ENCODE measurements at places on chromosomes 5 and 9. TPM values are rescaled to one million over a fixed set of nuclear protein-coding genes. Genes with fewer than 3 reads are reported as not detected.

The ACSL6 gene
- total RNA-seq, result not detected

The AQP7 gene
- total RNA-seq, result 0.09 TPM

The C5orf52 gene
- not detected for total RNA-seq

The PCDHA1 gene
- 0.09 TPM for total RNA-seq

The GARNL3 gene
- total RNA-seq, result 2.5 TPM

The CCL21 gene
- not detected for total RNA-seq

The EIF4E1B gene
- not detected for total RNA-seq

The CSNK1A1 gene
- 187 TPM for total RNA-seq

The THBS4 gene
- 1.5 TPM for total RNA-seq

The ADAMTSL1 gene
- total RNA-seq, result 179 TPM

The SH3GL2 gene
- total RNA-seq, result 0.18 TPM

The MUSK gene
- not detected for total RNA-seq

The DOCK2 gene
- 4.6 TPM for total RNA-seq

The EPB41L4B gene
- total RNA-seq, result 1.8 TPM

GRCh38 chr9:132141948-132142594, 19.8 kb upstream of the NTNG2 start:
- DNase-seq, result no peak

DNA sequence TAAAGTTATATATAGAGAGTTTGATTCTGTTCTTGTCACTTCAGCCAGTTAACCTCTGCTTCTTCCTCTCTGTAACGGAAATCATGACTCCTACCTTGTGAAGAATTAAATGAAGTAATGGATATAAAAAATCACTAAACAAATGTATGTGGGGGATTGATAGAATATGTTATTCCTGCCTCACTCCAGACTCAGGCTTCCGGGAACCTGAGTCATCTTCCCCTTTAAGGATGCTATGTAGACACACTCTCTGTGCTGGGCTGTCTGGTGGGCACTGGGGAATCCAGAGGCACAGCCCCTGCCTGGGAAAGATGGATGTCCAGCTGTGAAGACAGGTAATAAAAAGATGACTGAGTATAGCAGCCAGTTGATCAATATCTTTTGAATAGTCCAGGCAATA, 77.4 kb downstream of the ZNF618 start:
- peak; percentile 36 for DNase-seq

GRCh38 chr5:138900281-138900965, 25.3 kb upstream of the LRRTM2 start:
- DNase-seq, result peak; percentile 19

DNA sequence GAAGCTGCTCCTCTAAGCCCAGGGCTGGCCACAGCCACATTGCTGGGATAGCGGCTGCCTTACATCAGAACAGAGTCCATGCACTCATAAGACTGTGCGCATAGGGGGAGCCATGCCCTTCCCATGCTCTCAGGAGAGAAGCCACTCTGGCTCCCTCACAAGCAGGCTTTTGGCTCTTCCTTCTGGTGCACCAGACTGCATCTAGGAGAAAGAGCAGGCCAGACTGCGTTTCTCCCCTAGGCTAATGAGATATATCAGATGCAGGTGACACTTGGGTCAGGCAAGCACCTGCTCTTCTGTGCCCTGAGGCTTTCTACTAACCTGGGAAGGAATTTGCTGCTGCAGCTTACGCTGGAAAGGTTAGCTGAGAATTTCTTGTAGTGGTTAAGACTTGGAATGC, 43.2 kb upstream of the BRINP1 start:
- no peak for DNase-seq

DNA sequence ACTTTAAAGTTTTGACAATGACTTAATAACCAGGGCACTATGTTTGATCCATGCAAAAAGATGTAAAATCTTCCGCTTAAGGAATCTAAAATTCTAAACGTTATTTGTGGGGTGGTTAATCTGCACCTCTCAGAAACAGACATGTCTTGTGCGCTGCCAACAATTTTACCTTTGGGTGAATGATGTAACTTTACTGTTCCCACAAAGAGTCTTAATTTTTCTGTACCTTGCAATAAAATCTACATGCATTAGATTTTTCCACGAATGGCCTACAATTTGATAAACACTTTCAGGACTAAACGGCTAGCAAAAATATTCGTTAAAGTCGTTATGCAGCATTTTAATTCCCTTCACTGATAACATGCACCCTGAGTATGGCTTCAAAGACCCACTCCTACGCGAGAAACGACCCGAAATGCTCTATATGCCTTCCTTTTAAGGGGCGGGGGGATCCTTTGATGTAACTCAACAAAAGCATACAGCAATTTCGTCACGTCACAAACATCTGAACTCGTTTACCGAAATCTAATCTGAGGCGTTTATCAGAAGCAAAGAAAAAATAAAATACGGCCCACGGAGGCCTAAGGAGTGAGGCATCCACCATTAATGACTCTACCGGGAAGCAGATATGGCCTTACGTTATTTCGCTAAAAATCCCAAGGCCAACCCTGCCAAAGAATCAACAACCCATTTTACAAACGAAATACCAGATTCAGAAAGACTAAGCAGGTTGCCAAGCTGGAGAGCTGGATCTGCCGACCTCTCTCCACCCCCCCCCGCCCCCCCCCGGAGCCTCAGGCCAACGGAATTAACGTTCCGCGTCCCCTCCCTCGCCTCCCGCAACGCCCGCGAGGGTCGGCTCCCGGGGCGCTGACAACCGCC, 621 bp downstream of the AK6 start:
- DNase-seq, result peak; percentile 61

- DNase-seq, result no peak
Observed at GRCh38 chr5:118919016-118919415, 69.3 kb downstream of the DTWD2 start.

DNA sequence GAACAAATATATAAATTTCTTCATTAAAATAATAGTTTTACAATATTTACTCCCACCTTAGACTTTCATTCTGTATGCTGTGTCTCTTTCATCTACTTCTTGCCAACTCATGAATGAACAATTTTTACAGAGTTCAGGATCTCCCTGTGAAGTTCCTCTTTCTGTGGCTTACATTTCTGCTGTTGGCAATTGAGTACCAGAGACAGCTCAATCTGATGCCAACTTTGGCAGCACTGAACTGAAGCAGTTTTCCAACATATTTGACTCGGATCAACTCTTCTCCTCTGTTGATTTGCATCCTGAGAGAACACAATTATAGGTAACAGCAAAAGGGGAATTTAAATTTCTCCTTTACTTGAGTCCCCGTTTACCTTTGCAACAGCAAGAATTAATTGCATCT, 1262.2 kb downstream of the EFNA5 start:
- no peak for DNase-seq

GRCh38 chr9:79807971-79808370, 236.2 kb downstream of the TLE4 start:
- DNase-seq, result peak; percentile 12

DNA sequence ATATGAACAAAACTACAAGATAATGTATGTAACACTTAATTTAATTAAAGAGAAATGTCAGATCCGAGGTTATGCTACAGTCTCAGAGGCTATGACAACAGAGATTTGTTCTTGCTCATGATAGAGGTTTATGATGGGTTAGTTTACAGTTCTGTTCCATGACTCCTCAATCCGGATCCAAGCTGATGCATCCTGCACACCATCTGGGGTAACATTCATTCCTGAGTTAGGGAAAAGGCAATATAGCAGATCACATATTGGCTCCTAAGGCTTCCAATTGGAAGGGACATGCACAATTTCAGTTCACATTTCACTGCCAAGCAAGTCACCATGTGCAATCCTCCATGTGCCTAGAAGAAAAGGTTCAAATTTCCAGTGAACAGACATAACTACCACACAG, 40.4 kb downstream of the ABLIM3 start:
- no peak for DNase-seq

- peak; percentile 2 for DNase-seq
Observed at GRCh38 chr5:114243281-114243971, 118.4 kb upstream of the KCNN2 start.

DNA sequence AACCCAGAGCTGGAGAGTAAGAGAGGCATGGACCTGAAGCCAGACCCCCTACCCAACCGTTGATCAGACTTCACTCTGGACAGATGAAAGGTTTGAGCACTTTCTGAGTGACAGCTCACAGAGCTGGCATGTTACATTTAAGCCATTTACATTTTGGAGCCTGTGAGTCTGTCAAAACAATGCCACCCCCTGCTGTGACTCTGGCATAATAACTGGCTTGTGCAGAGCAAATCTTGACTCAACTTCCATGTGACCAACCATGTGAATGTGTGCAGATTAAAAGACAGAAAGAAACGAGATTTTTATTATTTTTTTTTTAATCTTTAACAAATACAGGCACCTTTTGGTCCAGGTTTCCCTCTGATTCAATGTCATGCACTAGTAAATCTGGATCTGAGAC, 48.5 kb downstream of the MFAP3 start:
- DNase-seq, result peak; percentile 3

- DNase-seq, result no peak
Observed at GRCh38 chr9:77472646-77473045, 175.5 kb downstream of the GNA14 start.

DNA sequence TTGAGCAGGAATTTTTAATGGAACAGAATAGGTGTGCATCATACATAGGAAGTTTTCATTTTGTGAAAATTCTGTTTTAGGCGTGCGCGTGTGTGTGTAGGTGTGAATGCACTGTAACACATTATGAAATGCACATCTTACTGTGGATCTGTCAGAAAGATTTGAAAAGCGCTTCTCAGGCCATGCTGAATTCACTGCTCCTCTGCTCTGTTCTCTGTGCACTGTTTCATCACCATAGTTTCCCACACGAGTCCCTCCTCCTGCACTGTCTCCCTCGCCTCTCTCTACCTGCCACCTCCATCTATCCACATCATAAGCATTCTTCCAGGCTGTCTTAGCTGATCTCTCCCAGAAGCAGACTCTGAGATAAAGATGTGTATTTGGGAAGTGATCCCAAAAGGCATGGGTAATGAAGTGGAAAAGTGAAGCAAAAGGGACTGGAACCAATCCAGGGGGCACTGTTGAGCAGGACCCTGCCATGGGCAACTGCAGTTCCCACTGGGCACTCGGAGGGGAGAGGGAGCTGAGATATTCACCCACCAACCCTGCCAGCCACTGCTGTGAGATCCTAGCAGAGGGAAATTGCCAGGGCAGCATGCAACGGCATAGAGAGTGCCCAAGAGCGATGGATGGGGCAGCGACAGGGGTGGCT, 65.9 kb downstream of the GABBR2 start:
- peak; percentile 16 for DNase-seq

- no peak for DNase-seq
Observed at GRCh38 chr5:160427607-160428006, 6.0 kb downstream of the PTTG1 start.

DNA sequence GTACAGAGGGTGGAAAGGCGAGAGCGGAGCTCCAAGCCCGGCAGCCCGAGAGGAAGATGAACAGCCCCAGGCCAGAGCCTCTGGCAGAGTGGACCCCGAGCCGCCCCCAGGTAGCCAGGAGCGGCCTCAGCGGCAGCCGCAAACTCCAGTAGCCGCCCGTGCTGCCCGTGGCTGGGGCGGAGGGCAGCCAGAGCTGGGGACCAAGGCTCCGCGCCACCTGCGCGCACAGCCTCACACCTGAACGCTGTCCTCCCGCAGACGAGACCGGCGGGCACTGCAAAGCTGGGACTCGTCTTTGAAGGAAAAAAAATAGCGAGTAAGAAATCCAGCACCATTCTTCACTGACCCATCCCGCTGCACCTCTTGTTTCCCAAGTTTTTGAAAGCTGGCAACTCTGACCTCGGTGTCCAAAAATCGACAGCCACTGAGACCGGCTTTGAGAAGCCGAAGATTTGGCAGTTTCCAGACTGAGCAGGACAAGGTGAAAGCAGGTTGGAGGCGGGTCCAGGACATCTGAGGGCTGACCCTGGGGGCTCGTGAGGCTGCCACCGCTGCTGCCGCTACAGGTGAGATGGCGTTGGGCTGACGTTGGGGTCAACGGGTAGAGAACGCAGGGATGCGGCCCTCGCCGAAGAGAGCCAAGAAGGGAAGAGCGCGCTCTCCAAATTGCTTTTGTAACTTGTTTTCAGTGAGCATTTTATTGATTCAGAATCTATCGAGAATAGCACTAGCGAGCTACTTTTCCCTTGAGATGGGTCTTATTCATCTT, at the start of gene PTGER4:
TSS of gene PTGER4 (plus strand) at position 3 of the 769 bp plus-strand sequence. CDS start 1,079 bp downstream, outside the sequence.
- no peak for DNase-seq

- no peak for DNase-seq
Observed at GRCh38 chr5:115392611-115393010, 96.2 kb upstream of the CCDC112 start.

DNA sequence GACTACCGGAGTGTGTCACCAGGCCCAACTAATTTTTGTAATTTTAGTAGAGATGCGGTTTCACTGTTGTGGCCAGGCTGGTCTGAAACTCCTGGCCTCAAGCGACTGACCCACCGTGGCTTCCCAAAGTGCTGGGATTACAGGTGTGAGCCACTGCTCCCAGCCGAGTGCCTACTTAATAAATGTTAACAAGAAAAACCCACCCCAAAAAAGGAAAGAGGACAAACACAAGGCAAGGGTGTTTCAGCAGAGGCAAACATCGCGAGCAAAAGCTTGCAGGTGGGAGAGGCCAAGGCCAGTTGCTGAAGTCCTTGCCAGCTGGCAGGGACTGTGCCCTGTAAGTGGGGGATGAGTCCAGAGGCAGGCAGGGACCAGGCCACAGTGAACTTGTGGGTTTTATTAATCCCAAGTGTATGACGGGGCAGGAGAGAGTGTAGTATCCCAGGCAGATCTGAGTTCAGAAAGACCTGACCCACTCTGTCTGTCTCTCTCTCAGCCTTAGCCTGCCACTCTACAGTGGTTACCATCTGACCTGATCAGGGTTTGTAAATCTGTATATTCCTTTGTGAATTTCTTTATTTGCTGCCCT, 6.4 kb upstream of the FPGS start:
- DNase-seq, result peak; percentile 52

DNA sequence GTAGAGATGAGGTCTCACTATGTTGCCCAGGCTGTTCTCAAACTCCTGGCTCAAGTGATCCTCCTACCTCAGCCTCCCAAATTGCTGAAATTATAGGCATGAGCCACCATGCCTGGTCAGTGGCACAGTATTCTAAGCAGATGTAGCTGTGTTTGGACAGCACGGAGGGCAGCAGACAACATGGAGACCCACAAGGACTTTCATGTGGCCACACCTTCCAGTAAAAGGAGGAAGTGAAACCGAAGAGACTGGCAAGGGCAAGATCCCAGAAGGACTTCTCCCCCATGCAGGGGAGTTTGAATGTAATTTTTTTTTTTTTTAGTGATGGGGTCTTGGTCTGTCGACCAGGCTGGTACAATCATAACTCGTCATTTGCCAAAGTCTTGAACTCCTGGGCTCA, 172.2 kb downstream of the TRPM3 start:
- no peak for DNase-seq

All from fibroblast of the aortic adventitia (primary cell).